ENCODE measurements at places on chromosomes 3 and 15.
A peak's percentile ranks its signal among the peaks of the same experiment; 100 is the strongest.

- no peak for DNase-seq
Observed at GRCh38 chr3:48370333-48370713, 1.7 kb upstream of the FBXW12 start.

DNA sequence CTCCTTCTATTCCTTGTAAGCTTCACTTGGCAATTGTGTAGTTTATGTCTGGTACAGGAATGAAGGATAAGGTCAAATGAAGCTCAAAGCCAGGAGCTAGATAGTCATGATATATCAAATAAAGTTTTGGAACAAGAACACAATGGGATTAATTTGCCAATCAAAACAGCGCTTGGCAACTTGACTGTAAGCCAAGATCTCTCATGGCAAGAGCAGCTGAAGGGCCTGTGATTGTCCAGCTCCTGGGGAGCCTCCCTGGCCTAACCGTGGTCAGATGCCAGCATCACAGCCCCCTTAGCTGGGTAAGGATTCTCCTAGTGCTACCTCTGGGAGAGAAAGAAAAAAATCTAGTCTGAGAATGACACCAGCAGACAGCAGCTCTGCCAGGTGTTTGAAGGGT lies 97.2 kb downstream of the LIPC start:
- DNase-seq = no peak

DNA sequence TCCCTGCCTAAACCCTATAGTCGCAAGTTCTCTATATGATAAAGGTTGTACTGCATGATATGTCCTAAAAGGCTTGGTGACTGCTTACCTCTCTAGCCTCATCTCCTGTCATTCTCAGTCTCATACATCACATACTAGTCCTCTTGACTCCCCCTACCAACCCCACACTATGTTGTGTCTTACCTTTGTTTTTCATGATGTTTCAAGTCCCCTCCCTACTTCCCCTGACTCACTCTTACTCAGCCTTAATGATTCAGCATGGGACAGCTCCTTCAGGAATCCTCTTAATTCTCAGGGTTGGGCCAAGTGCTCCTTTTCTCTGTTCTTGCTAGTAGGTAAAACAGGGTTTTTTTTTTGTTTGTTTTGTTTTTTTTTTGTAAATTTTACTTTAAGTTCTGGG lies 49.6 kb downstream of the SLMAP start:
- DNase-seq = peak; percentile 80

DNA sequence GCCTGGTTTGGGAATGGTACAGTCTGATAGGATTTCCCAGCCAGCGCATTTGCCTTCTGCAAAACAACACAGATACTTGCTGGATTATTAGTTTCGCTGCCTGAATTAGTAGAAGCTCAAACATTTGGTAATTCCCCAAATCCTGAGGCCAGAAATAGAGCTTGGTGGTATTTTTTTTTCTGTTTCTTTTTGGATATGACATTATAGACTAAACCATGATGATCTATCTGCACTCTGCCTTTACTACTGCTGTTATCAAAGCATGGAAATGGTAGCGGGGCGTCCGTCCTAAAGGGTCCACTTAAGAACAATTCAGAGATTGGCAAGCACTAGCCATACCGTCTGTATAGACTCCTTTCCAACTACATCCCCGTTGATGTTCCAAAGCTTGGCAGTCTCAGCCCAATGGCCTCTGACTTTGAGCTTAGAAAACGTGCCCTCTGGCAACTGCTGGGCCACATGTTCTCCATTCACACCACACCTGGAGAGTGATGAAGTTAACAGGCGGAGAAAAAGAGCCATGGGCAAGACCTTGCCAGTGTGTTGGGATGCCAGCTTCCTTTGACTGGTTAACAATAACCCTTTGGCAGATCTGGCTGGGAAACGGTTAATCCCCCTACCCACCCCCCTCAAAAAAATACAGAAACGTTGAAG lies 241.0 kb upstream of the NR2F2 start:
- DNase-seq = no peak

DNA sequence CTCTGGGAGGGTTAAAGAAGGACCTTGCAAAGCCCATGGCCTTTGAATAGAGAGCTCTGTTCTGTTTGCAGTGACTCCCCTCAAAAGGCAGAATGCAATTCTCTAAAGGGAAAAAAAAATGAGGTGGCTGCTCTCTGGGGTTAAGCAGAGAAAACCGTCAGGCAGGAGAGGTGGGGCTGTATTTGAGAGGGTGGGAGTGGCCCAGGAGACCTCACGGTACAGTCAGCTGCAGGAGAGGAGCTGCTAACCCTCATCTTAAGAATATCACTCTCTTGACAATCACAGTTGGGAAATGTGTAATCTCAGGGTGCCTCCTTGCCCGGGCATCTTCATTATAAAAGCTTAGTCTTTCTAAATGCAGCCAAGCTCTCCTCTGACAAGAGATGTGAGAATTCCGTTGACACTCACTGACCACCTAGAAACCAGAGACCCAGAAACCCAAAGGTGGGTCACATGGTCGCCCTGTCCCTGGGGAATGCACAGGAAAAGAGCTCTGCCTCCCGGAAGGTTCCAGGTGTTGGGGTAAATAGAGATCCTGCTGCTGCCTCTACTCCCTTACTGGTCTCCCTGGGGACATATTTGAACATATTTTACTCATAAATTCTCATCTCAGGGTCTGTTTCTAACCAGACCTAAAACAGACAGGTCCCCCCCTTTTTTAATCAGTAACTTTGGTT lies 159.1 kb upstream of the CTDSPL start:
- DNase-seq = no peak

DNA sequence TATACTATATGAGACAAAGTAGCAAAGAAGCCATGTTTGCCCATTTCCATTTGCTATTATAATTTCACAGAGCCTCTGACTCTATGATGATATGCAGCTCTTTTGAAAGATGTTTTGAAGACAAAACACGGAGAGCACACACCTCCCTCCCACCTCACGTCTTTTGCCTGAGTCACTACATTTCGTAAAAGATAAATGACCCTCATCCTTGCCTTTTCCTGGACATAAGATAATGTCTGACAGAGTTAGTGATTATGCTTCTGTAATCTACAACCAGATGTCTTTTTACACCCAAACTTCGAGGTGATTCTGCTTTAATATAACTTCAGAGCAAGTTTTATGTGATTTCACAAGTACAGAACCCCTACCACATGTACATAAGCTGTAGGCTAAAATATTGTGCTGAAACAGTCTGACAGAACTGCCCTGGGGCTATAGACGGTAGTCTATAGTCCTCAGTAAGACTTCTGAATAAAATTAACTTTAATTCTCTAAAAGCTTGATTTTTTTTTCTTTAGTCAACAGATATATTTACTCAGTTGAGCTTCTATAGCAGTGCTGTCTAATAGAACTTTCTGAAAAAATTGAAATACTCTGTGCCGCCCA lies 99.9 kb downstream of the CD200R1L start:
- DNase-seq = no peak

GRCh38 chr15:85963262-85963760 lies 116.4 kb upstream of the AGBL1 start:
- DNase-seq = no peak

DNA sequence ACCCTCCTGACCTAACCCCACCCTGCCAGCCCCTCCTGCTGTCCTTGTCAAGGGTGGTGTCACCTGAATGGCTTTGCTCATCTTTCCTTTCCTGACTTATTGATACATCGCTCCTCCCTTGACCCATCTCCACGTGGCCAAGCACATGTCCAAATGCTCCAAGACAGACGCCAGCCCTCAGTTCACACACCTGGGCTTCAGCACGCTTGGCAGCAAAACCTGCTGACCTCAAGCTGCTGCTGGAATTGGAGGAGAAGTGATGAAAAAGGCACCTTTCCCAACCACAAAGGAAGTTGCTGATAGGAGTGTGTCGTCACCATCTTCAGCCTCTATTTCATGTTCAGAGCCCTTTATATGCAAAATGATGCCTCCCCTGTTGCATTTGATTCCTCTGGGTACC lies 141.3 kb downstream of the TLE3 start:
- DNase-seq = no peak

DNA sequence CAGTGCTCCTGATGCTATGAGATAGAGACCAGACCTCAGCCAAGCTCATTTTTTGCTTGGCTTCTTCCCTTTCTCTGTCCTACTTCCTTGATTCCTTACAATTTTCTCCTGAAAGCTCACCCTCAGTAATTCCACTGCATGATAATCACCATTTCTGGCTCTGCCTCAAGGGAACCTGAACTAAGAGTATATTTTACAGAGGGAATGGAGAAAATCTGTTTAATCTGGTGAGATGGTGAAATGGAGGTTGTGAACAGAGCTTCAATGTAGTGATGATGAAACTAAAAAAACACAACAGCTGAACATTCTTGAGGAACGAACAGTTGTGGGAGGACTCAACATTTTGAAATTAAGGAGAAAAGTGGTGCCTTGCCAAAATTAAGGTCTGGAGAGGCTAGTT lies 16.3 kb downstream of the HHLA2 start:
- DNase-seq = no peak

DNA sequence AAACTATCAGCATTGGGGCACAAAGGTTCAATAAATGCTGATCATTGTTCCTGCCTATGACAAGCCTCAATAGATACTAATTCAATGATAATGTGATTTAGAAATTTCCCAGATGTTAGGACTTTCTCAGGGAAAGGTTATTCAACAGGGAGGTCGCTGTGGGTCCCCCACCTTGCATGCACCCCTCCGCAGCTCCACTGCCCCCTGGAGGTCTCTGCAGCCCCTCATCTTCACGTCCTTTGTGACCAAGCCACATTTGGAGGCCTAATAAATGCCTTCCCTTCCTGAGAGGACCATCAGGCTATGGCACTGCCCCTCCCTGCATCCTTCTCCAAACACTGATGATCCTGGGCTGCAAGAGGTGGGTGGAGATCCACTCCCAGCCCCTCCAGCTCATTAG lies 50.2 kb downstream of the NOX5 start:
- no peak for DNase-seq

DNA sequence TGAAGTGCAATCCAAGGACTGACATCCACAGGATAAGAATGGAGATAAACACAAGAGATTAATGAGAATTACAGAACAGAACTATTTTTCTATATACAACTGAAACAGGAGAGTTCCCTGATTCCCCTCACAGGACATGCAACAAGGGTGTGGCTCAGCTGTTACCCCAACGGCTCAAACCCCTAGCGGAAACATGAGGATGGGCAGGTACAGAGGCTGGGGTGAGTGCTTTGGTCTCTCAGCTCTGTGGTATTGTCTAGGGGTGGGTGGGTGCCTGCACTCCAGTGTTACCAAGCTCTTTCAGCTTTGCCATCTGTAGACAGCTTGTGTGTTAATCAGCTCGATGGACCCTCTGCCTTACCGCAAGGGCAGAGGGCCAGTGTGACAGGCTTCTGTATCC lies 17.8 kb upstream of the LRIG1 start:
- no peak for DNase-seq

GRCh38 chr15:69729167-69729748 lies 276.6 kb downstream of the RPLP1 start:
- no peak for DNase-seq

DNA sequence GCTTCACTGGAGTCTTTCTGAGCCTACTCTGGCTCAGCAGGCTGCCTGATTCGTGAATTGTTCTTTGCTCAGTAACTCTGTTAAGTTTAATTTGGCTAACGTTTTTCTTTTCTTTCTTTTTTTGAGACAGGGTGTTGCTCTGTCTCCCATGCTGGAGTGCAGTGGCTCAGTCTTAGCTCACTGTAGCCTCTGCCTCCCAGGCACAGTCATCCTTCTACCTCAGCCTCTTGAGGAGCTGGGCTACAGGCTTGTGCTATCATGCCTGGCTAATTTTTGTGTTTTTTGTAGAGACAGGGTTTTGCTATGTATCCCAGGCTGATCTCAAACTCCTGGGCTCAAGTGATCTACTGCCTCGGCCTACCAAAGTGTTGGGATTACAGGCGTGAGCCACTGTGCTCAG lies 165.0 kb downstream of the PEX5L start:
- no peak for DNase-seq

GRCh38 chr3:150428562-150428961 lies 20.5 kb downstream of the TSC22D2 start:
- DNase-seq = no peak

- DNase-seq = no peak
Observed at GRCh38 chr15:84764989-84765388, 16.6 kb downstream of the ZNF592 start.

DNA sequence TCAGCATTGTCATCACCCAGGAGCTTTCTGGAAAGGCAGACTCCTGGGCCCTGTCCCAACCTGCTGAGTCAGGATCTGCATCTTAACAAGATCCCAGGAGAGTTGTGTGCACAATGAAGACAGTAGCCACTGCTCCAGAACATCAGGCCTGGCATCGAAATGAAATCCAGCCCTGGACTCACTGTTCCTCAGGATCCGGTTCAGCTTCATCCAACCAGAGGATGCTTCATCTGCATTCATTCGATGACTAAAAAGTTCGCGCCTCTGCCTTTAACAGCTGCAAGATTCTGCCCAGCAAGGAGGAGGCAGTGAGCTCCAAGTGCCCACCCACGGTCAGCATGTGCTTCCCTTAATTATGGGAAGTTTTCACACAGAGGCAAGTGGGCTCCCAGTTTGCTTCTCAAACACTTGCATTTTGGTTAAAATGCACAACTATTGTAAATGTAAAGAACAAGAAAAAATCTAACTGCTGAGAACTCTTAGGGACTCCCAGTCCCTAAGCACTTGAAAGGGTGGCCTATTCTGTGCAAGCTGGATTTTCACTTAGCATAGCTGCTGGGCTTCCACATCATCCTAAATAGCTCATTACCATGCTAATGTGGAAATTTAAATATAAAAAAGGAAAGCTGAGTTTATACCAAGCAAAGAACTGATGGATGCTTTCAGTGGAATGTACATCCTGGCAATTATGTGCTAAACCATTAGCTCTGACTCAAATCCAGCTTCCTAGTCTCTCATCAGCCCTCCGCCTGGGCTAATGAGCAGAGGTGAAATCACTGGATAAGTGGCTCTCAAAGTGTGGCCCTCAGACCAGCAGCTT lies 25.5 kb upstream of the ESYT3 start:
- no peak for DNase-seq

- no peak for DNase-seq
Observed at GRCh38 chr3:127954640-127955039, 39.6 kb downstream of the KBTBD12 start.

- DNase-seq = no peak
Observed at GRCh38 chr3:2511356-2511755, 412.7 kb downstream of the CNTN4 start.

DNA sequence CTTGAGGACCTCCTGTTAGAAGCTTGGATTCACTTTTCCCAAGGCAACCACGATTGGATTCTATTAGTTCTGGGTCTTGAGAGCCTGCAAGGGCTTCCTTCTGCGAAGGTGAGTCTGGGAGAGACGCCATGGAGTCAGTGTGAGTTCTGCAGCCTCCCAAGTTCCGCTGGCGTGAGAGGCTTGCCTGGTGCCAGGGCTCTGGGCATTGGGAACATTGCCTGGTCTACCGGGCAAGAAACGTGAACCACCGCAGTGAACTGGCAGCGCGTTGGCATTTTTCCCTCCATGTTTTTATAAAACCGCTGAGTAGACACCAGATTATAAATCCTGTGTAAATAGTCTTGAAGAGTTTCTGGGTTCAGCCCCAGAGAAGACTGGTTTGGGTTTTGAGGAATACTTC lies 160.9 kb downstream of the IGF1R start:
- no peak for DNase-seq

- DNase-seq = no peak
Observed at GRCh38 chr3:16337856-16338540, 73.0 kb downstream of the OXNAD1 start.

GRCh38 chr3:141410846-141411245 lies 42.5 kb downstream of the ZBTB38 start:
- DNase-seq = no peak

GRCh38 chr3:19399836-19400235 lies 251.5 kb downstream of the KCNH8 start:
- no peak for DNase-seq

- DNase-seq = peak; percentile 42
Observed at GRCh38 chr3:53464424-53464823, 30.0 kb upstream of the CACNA1D start.
